ENCODE measurements at places on chromosomes 11 and 22.

- peak; percentile 83 for DNase-seq
Observed at GRCh38 chr11:122505304-122506006, 150.1 kb upstream of the UBASH3B start.

DNA sequence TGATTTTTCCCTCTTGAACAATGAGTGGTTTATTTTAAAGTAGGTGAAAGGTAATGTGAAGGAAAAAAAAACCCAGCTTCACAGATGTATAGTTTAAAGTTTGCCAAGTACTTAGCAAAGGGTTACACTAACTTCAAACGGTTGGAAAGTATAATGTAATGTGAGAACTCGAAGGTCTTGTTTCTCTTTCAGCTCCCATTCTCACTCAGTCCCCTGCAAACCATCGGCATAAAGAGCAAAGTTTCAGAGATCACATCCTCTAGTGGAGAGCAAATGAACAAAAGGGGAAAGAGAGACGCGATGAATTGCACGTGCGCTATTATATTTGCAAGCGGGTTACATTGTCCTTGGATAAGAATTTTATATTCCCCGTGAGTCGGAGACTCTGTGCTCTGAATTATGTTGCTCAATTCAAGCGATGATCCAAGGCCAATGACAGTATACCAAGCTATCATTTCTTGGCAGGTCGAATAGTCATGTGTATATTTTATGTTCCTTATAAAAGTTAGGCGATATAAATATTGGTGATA, 37.6 kb upstream of the BIRC3 start:
- DNase-seq: no peak

- DNase-seq: no peak
Observed at GRCh38 chr11:69353696-69354544, 60.0 kb downstream of the MYEOV start.

DNA sequence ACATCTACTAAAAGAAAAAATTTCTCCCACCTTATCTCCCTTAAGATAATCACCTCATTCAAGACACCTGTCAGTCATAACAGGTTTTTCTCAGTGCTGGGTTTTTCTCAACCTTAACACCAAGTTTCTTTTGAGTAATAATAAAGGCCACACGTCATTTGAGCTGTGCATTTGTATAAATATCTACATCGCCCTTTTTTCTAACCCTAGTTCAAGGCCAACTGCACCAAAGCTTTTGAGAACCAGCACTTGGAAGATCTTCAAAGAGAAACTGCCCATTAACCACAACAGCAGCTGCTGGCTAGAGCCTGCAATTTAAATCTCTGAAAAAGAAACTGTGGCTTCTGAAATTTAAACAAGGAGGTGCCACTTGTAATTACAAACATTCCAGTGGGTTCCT, 6.9 kb downstream of the CADM1 start:
- DNase-seq: no peak

DNA sequence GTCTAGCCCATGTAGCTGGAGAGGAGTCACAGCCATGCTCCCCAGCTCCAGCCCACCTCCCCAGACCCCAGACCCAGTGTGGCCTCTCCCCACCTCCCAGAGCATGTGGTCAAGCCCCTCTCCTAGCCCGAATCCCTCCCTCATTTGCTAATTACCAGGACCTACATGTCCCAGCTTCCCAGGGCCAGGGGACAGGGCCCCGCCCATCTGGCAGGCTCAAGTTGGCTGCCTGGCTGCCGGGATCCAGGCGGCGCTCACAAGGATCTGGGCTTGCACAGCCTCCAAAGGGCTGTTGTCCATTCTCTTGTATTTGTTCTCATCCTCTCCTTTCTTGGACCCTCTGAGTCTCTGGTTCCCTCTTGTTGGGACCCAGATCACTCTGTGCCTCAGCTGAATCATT, 4.6 kb upstream of the MIF start:
- peak; percentile 54 for DNase-seq

- no peak for DNase-seq
Observed at GRCh38 chr11:21411597-21411996, 742.2 kb downstream of the NELL1 start.

- peak; percentile 66 for DNase-seq
Observed at GRCh38 chr22:17199003-17199731, 20.1 kb downstream of the ADA2 start.

- DNase-seq: no peak
Observed at GRCh38 chr11:17351172-17351509, 459 bp upstream of the NCR3LG1 start.

- DNase-seq: no peak
Observed at GRCh38 chr11:130544266-130544665, 95.8 kb downstream of the ADAMTS15 start.

GRCh38 chr11:68498903-68499883, 38.6 kb downstream of the PPP6R3 start:
- DNase-seq: no peak

- no peak for DNase-seq
Observed at GRCh38 chr11:57491371-57492061, 24.0 kb downstream of the SLC43A1 start.

- peak; percentile 79 for DNase-seq
Observed at GRCh38 chr11:35363854-35364780, 55.2 kb downstream of the SLC1A2 start.

DNA sequence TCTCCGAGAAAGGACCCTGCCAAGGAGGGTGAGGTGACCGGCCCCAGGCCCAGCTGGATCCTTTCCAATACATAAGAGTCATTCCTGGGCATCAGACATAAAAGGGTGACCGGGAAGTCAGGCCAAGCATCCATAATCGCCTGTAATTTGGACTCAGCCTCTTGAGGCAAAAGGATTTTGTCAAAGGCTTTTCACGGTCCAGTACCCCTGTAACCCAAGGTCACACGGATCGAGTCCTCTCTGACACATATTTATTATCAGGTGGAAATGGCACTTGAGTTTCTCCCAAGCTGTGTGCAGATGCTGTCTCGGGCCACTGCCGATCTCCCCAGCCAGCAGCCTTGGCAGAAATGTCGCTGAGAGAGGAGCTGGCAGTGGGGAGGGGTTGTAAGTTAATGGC, 556.5 kb downstream of the MN1 start:
- no peak for DNase-seq

DNA sequence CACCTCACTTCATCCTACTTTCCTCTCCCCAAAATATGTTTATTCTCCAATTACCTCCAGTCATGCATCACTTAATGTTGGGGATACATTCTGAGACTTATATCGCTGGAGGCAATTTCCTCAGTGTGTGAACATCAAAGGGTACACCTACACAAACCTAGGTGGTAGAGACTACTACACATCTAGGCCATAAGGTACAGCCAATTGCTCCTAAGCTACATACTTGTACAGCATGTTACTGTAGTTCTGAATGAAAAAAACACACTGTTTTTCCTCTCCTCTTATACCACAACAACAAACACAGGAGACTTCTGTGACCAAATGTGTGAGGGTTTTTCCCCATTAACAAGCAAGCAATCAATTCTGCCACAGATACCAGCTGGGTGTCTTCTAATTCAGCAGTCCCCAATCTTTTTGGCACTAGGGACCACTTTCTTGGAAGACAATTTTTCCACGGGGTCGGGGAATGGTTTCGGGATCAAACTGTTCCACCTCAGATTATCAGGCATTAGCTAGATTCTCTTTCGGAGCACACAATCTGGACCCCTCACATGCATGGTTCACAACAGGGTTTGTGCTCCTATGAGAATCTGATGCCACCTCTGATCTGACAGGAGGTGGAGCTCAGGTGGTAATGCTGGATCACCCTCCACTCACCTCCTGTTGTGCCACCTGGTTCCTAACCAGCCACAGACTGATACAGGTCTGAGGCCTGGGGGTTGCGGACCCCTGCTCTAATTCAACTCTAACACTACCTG, 5.2 kb downstream of the KLHL22 start:
- no peak for DNase-seq

DNA sequence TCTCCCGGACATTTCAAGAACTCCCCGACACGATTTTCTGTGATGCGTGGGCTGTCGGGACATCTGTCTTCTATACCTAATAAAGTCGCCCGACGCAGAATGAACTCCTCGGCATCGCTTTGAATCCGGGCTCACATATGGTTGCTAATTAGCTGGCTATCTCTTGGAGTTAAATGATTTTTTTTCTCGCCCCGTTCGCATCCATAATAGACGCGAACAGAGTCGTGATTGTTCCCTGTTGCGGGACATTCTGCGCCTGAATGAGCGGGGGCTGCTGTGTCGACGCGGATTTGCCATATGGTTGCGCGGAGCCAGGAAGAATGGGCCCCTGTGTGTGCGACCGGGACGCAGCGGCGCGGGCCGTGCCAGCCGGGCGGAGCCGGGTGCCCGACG, 16.4 kb downstream of the CDKN1C start:
- no peak for DNase-seq

- DNase-seq: no peak
Observed at GRCh38 chr11:100203789-100204188, 483.3 kb upstream of the ARHGAP42 start.

DNA sequence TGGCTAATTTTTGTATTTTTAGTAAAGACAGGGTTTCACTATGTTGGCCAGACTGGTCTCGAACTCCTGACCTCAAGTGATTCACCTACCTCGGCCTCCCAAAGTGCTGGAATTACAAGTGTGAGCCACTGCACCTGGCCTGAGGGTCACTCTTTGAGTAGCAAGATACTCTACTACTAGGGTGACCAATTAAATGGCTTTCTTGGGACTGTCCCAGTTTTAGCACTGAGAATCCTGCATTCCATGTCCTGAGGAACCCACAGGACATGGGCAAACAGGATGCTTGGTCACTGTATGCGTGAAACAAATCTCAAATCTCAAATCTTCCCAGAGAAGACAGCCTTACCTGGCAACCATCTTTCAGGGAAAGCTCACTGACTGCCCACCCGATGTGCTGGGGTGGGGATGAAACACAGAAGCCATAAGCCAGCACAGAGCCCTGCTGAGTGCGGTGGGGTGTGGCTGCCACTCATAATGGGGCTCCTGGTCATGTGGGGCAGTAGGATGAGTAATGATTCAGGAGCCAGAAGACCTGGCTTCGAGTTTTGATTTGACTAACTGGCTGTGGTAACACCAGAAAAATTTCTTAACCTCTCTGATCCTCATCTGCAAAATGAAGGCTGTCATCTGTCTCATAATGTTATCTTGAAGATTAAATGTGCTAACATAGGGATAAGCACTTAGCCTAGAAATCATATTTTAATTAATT, 11.5 kb downstream of the CLMP start:
- DNase-seq: no peak

- DNase-seq: no peak
Observed at GRCh38 chr11:126413426-126413825, 57.9 kb downstream of the ST3GAL4 start.

- no peak for DNase-seq
Observed at GRCh38 chr11:134576286-134576685, 164.2 kb upstream of the B3GAT1 start.

DNA sequence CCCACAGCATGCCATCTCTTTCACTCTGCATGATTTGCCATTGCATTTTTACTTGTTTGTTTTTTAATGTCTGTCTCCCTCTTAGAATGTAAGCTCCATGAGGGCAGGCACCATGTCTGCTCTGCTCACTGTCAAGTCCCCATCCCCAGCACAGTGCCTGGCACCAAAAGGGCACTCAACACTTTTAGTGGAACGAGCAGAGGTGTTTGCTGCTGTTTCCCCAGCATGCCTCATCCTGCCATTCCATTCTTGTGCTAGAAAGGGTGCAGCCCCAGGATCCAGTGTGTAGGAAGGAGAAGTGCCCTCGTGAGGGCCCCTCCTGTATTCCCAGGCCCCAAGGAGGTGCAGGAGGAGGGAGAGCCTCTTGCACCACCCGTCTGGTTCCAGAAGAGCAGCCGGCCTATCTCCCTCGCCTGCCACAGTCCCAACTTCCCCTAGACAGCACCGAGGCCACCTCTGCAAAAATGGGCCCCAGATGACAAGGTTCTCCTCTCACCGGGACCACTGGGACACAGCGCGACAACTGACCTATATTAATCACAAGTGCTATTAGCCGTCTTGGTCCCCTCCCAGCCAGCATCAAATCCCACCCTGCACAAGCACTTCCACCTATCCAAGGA, 33.3 kb upstream of the CACNG2 start:
- no peak for DNase-seq

DNA sequence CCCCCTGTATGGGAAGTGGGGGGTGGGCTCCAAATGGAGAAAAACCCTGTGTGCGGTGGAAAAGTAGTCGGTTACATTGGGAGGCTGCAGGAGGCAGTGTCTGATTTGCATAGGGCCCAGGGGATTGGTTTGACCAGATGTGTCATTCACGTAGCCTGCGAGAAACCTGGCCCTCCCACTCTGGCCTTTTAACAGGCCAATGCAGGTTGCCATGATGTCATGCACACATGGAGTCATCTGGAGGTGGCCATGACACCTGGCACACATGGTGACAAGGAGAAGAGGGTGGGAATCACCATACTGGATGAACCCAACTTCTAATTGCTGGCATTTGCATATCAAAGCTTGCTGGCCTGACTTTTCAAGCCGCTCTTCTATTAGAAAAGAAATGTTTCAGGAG, 50.6 kb downstream of the FAM181B start:
- no peak for DNase-seq

DNA sequence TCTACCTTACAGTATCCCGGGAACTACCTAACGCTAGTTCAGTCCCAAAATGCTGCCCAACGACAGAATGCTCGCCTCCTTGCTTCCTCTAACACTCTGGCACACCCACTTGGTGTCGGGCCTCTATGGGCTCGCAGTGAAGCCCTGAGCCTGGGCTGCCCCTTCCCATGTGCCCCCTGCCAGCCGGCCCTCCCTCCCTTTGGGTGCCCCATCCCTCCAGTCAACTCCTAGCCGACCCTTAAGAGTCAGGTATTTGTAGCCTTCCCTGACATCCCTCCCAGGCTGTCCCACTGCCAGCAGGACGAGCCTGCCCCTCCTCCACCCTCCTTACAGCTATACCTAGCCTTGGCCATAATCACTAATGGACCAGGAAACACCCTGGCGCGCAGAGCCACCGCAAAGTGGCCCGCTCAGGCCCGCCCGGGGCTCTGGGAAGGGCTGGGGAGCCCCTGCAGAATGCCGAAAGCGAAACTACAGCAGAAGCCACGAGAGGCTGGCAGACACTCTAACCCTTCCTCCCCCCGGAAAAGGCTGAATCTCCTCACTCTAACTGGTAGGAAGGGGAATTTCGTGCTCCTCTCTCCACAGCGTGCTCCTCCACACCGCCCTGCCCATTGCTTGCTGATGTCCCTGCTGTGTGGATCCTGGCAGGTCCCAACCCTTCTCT, 8.2 kb downstream of the CBX7 start:
- DNase-seq: no peak

DNA sequence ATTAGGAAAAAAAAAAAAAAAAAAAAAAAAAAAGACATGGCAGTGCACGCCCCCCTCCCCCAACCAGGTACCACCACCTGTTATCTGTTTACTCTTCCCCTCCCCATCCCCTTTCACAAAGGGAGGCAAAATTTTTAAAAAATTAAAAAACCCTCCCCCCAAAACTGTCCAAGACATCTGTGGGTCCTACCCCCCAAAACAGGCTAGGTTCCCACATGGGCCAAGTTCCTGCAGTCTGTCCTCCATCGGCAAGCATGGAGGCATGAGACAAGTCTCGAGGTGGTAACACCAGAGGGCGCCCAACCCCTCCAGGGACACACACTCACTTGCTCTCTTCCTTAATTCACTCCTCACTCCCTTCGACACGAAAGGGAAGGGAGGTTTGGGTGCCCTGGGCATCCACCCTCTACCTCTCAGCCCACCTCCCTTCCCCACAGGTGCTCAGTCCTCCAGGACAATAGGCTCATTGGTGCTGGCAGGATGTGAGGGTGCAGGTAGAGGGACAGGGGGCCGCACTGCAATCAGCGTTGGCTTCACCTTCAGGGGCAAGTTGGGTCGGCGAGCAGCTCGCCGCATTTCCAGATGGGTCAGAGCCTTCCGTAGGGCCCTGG, 2.2 kb upstream of the TUT1 start:
- DNase-seq: peak; percentile 85

- no peak for DNase-seq
Observed at GRCh38 chr22:43681731-43682360, 130.3 kb downstream of the EFCAB6 start.

- no peak for DNase-seq
Observed at GRCh38 chr22:40782521-40782920, 36.6 kb downstream of the SLC25A17 start.

All from left cardiac atrium (tissue), 4 donors.